ENCODE measurements at places on chromosomes 7 and 10.

GRCh38 chr7:82404094-82404493 lies 39.5 kb downstream of the CACNA2D1 start:
- no peak for DNase-seq

- no peak for DNase-seq
Observed at GRCh38 chr7:149478754-149479153, 17.9 kb upstream of the ZNF777 start.

DNA sequence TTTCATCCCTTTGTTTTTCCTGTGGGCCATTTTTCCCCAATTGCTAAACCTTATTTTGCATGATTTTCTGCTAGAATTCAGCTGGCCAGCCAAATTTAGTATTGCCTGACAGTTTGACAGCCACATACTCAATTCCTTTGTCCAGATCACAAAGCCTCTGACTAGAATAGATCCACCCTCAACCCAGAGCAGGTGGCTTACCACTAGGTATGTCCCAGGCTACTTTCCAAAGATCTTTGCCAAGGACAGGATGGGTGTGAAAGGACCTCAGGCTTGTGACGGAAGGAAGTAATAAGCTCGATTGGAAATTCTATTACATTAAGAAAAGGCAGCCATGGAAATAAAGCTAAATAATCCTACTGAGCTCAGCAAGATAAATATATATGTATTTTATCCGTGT lies 50.6 kb upstream of the AGK start:
- DNase-seq: no peak

GRCh38 chr10:68208424-68209042 lies 23.4 kb downstream of the ATOH7 start:
- DNase-seq: no peak

- no peak for DNase-seq
Observed at GRCh38 chr10:135132-135600, at the start of gene ZMYND11. TSS of gene ZMYND11 (plus strand) at chr10:135455. CDS start at chr10:180013, 44,558 bp downstream.

DNA sequence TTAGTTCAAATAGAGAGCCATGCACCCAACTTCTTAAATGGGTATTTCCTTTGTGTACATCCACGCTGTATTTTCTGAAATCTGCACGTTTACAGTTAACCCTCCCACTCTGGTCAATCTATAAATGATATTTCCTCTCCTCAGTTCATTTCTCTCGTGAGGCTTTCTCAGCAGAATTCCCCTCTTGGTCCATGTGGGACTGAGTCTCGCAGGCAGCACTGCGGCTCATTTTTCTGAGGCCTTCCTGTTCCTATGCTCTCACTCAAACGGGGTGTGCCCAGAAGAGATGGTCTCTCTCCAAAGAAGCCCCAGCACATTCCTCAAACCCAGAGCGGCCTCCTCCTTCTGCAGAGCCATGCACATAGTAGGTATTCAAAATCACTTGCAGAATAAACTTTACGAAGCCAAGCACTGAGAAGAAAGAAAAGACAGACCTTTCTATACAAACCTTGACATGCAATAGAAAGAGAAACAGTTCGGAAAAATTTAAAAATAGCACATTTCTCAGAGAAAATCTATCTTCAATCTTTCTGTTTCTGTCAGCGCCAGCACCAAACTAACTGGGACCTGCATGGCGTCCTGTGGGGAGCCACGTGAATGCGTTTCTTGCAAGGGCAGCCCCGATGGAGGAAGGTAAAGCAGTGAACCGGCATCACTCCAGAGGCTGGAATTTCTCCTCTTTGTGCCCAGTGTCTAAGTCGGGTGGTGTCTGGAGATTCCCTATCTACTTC lies 77.1 kb downstream of the HIPK2 start:
- DNase-seq: no peak

- no peak for DNase-seq
Observed at GRCh38 chr7:70694434-70694970, 437.4 kb upstream of the GALNT17 start.

- DNase-seq: no peak
Observed at GRCh38 chr10:7133958-7134357, 276.9 kb downstream of the SFMBT2 start.

DNA sequence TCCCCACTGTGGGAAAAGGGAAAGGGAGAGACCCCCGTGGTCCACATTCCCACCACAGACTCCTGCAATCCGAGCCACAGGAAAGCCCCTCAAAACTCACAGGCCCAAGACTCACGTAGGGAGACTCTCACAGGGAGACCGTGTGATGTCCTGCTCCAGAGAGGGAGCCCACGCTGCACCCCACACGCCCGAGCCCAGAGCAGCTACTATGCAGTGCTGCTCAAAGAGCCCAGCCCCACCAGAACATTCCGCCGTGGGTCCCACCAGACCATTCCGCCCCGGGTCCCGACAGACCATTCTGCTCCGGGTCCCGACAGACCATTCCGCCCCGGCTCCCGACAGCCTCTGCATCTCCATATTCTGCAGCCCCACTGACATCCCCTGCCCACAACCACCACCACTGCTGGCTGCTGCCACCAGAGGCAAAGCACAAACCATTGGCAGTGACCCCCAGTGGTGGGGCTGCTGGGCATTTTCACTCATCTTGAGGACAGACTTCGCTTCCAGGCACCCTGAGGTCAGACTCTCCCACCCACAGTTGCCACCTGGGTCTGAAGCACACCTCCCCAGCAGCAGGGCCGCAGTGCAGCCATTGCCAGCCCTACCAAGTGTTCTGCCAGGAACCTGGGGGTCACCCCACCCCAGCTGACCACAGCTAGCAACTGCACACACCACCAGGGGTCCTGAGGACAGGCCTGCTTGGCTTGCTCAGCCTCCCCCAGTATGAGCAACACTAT lies 625.4 kb upstream of the FOXK1 start:
- no peak for DNase-seq

DNA sequence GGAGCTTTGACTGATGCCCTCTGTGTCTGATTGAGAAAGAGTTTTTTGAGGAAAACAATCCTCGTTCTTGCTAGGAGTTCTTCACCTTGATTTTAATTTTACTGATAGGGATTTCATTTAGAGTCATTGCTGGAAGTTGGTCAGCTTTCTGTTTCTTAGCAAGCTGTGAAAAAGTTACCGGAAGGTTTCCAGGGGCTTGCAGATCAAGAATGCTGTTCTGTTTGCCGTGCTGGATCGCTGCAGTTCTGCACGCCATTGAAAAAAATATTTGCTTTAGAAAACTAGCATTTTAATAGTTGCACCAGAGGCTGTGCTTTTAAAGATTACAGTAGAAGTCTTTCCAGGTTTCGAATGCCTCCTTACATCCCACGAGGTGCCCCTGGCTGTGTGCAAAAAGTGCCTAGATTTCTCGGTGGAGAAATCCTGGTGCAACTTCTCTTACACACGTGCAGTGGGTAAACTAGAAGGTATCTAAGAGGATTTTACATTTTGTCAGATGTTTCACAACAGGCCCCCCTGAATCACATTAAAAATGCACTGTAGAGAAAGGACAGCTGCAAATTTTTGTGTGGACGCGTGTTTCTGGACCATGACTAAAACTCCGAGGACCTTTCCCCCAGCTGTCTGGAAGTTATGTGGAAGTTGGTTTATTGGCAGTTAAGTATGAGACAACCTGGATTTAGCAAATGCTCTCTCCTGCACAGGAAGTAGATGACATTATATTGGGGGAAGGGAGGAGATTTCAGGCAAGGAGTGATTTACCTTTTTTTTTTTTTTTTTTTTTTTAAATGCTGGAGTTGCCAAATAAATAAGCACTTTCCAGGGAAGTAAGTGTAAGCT lies 5.8 kb downstream of the TCF7L2 start:
- DNase-seq: no peak

GRCh38 chr10:82922755-82923154 lies 1047.8 kb downstream of the NRG3 start:
- DNase-seq: no peak

DNA sequence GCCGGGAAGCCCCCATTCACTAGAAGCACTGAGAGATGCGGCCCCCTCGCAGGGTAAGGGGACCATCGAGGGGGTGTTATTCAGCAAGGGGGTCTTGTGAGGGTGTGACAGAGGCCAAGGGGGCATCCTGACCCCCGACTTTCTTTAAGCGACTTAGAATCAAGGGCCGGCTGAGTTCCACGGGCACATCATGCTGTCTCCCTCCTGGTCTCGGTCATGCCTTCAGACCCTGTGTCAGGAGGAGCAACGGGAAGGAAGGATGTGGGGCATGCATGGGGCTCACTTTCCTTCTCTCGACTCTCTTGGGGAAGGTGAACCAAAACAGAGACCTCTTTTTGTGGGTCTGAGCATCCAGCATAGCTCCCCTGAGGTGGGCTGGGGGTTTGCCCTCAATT lies 2.5 kb downstream of the ACSL5 start:
- no peak for DNase-seq

- no peak for DNase-seq
Observed at GRCh38 chr7:42012313-42012712, 224.7 kb downstream of the GLI3 start.

DNA sequence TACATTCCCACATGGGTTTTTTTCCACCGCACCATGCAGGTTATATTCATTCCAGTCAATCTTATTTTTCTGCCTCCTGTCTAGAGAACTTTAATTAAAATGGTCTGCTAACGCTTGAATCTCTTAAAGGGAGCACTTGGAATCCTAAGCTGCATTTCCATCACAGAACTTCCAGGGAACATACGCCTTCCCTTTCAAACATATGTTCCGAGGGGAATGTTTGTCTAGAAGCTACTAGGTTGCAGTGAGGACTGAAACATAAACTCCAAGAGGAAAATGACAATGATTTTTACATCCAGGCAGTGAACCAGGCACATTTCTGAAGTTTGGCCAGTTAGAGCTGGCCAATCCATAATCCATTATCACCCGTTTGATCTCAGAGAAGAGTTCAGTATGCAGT lies 375.5 kb upstream of the NRP1 start:
- no peak for DNase-seq

DNA sequence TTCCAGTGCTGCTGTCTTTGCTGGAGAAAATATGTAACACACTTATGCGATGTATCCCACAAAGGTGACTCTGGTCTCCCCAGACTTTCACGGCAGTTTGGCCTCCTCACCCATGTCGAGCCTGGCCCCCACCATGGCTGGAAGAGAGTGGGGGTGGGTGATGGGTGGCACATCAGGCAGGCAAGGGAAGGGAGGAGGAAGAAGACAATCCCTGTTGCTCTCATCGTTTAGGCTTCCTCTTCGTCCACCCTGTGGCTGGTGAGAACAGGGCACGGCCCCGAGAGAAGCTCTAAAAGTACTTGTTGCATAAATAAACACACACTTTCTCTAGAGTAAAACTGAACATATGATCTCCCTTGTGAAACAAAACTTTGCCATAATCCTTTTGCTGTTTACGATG lies 11.2 kb upstream of the NPS start:
- no peak for DNase-seq

DNA sequence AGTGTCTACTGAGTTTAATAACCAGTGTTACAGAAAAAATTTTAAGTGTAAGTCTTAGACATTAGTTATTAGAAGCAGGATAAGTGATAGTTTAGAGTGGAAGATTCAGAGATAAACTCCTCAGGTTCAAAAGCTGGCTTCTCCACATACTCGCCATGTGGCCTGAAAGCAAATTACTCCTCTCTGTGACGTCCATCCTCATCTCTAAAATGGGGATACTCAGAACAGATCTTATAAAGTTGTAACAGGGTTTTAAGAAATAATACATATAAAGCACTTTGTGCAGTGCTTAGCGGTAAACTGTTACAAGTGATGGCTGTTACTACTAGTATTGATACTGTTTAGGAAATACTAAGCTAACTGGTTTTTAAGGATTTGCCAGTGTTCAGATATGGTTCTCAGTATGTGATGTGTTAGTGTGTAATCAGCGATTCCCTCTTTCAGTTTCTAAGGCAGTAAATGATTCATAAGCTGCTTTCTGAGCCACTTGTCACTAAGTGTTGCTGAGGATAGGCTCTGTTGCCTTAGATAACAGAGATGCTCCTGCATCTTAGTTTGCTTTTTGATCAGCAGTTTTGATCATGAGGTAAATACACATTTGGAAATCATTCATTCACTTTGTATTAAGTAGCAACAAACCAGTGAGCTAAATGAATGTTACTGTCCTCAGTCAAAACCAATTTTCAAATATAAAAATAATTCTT lies 58.7 kb downstream of the CYP51A1 start:
- no peak for DNase-seq
